ENCODE measurements at places on chromosomes 7 and 10. TPM values are rescaled to one million over a fixed set of nuclear protein-coding genes. Genes with fewer than 3 reads are reported as not detected.

SBDS gene
- total RNA-seq = 86.5 TPM

LRRC4 gene
- 3.8 TPM for total RNA-seq

WIPF3 gene
- total RNA-seq = not detected

ZNF488 gene
- 0.38 TPM for total RNA-seq

GJC3 gene
- not detected for total RNA-seq

PAPOLB gene
- total RNA-seq = 0.07 TPM

STEAP2 gene
- total RNA-seq = 4.2 TPM

MUC12 gene
- not detected for total RNA-seq

TUBB8 gene
- not detected for total RNA-seq

MYH16 gene
- 0.11 TPM for total RNA-seq

BTBD16 gene
- 0.78 TPM for total RNA-seq

CHST3 gene
- total RNA-seq = 11.5 TPM

FAM241B gene
- total RNA-seq = not detected

NRBF2 gene
- total RNA-seq = 17.7 TPM

SPDYE2 gene
- not detected for total RNA-seq

TBXAS1 gene
- total RNA-seq = 2.3 TPM

BLNK gene
- total RNA-seq = not detected

SEC31B gene
- 11.1 TPM for total RNA-seq

PRRT4 gene
- not detected for total RNA-seq

NPTX2 gene
- 0.53 TPM for total RNA-seq

THSD7A gene
- 12.7 TPM for total RNA-seq

EMX2 gene
- total RNA-seq = not detected

SLC26A3 gene
- total RNA-seq = not detected

RGR gene
- not detected for total RNA-seq

MBL2 gene
- total RNA-seq = not detected

DDC gene
- not detected for total RNA-seq

CCDC172 gene
- not detected for total RNA-seq

TMEM229A gene
- not detected for total RNA-seq

EVX1 gene
- not detected for total RNA-seq

CPA4 gene
- total RNA-seq = not detected

MRPS33 gene
- 34.1 TPM for total RNA-seq

TMEM130 gene
- total RNA-seq = not detected

LIPN gene
- total RNA-seq = not detected

CPN1 gene
- not detected for total RNA-seq

NT5C2 gene
- total RNA-seq = 69.9 TPM

LBX1 gene
- not detected for total RNA-seq

PNLIP gene
- not detected for total RNA-seq

TCF7L2 gene
- 21.8 TPM for total RNA-seq

PAXIP1 gene
- 15.8 TPM for total RNA-seq

FAM13C gene
- not detected for total RNA-seq

MKX gene
- total RNA-seq = not detected

OIT3 gene
- total RNA-seq = not detected
